ENCODE measurements at places on chromosomes 6 and 20.

DNA sequence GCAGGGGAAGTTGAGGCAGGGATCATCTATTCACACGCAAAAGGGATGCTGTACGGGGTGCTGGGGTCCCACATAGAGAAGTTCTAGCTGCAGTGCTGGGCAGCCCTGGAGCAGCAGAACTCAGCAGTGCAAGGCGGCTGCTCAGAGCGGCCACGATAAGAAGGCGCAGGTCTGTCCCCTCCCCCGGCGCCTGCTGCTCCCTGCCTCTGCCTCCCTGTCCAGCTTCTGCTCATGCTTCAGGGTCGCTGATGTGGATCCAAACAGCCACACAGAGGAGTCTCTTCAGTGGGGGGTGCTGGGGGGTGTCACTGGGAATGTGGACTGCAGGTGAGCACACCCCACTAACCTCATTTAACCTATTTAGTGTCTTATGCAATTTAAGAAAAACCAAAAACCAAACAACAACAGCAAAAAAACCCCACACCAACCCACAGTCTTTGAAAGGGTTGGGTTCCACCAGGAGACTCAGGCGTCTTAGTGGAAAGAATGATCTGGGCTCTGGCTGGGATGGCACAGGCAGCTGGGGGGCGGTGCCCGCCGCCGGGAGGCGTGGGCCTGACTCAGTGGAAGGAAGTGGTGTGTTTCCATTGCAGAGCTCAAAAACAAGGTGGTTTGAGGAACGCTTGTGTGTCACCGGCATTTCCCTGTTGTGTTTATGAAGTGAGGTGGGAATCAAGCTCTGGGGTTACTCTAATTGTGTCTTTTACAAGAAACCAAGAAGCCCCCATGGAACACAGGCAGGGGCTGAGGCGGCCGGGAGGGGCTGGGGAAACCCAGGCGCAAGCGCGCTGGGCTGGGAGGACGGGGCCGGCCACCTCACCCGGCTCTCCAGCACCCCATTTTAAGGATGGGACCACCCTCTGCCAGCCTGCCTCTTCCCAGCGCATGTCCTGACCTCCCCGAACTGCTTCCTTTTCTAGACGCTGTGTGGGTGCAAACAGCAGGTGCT, 55.1 kb downstream of the IRF4 start:
- H3K4me1 ChIP-seq = peaks cover 66% of the 10 kb centered on the region
- H3K36me3 ChIP-seq = no peaks in the 10 kb centered on the region
- H3K27ac ChIP-seq = peak overlapping the region; percentile 95
- no peaks in the 10 kb centered on the region for H3K27me3 ChIP-seq

- no peak overlapping the region for H3K27ac ChIP-seq
- DNase-seq = no peak
- no peak overlapping the region for H3K4me3 ChIP-seq
- no peaks in the 10 kb centered on the region for H3K36me3 ChIP-seq
- no peaks in the 10 kb centered on the region for H3K27me3 ChIP-seq
These were observed 337.0 kb downstream of the RNGTT start for GRCh38 chr6:88626460-88626859.

DNA sequence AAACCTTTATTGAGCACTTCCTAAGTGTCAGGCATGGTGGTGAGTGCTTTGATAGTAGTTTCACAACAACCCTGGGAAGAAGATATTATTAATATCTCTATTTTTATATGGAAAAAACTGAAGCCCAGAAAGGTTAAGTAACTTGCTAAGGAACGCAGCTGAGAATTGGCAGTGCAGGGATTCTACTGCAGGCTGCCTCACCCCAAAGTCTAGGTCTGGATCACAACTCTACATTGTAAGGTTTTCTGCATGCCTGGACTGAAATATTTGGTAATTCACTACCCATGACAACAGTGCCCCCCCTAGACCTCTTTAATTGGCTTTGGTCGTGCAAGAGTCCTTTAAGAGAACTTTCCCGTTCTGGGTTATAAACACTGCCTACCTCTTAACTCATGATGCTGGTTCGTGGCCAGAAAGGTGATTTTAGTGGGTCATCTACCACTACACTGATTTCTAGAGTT, 67.1 kb upstream of the KCNQ5 start:
- no peaks in the 10 kb centered on the region for H3K27me3 ChIP-seq
- H3K4me1 ChIP-seq = no peaks in the 10 kb centered on the region
- no peaks in the 10 kb centered on the region for H3K36me3 ChIP-seq
- no peak overlapping the region for H3K4me3 ChIP-seq
- no peak overlapping the region for H3K27ac ChIP-seq
- no peak for DNase-seq

- DNase-seq = no peak
- H3K4me1 ChIP-seq = no peaks in the 10 kb centered on the region
- H3K4me3 ChIP-seq = no peak overlapping the region
- no peak overlapping the region for H3K27ac ChIP-seq
- H3K27me3 ChIP-seq = peaks cover 17% of the 10 kb centered on the region
These were observed 73.8 kb downstream of the SASH1 start for GRCh38 chr6:148416330-148416965.

DNA sequence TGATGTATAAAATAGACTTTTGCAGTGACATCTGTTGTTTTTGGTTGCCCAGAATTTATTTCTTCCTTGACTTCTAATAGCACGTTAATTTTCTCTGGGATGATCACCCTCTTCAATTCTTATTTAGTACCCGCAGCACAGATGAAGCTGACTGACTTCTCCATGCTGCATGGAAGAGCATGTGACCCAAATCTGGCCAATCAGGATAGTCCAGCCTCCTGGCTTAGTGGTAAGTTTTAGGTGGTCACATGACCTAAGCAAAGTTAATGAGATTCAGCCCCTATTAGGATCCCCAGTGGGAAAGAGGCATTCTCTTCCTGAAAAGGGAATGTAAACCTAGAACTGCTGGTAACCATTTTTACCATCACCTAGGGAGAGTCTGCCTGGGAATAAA, 13.8 kb upstream of the SIRT5 start:
- H3K4me1 ChIP-seq = no peaks in the 10 kb centered on the region
- peaks cover 25% of the 10 kb centered on the region for H3K27me3 ChIP-seq
- H3K27ac ChIP-seq = no peak overlapping the region
- no peak for DNase-seq
- H3K4me3 ChIP-seq = no peak overlapping the region

- peaks cover 42% of the 10 kb centered on the region for H3K4me1 ChIP-seq
- peak; percentile 44 for DNase-seq
- H3K27me3 ChIP-seq = peaks cover 46% of the 10 kb centered on the region
- H3K27ac ChIP-seq = peak within 1 kb of the TSS; percentile 34
- H3K36me3 ChIP-seq = peaks cover 12% of the 10 kb centered on the region
These were observed at the start of gene ZSCAN9 for GRCh38 chr6:28225056-28225834. TSS of gene ZSCAN9 (plus strand) at chr6:28225275. CDS start at chr6:28227085, 1,810 bp downstream.
